GM03348 (cell line): ENCODE measurements at places on chromosomes 3 and 15.

DNA sequence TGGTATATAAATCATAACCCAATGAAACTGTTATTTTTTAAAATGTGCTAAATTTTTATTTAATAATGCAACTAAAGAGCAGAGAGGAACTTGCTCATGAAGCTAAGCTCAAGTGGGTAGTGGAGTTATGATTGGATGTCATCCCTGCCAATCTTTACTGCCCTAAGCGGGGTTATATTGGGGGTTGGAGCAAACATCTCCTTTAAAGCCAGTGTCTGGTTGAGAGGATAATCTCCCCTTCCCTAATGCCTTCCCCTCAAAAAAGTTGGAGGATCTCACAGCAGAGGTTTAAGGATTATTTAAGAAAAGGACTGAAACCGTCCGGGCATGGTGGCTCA, 32.1 kb upstream of the CLASP2 start:
- no peak for DNase-seq

GRCh38 chr15:89575656-89576416, 567 bp downstream of the TICRR start:
- DNase-seq = peak; percentile 27

DNA sequence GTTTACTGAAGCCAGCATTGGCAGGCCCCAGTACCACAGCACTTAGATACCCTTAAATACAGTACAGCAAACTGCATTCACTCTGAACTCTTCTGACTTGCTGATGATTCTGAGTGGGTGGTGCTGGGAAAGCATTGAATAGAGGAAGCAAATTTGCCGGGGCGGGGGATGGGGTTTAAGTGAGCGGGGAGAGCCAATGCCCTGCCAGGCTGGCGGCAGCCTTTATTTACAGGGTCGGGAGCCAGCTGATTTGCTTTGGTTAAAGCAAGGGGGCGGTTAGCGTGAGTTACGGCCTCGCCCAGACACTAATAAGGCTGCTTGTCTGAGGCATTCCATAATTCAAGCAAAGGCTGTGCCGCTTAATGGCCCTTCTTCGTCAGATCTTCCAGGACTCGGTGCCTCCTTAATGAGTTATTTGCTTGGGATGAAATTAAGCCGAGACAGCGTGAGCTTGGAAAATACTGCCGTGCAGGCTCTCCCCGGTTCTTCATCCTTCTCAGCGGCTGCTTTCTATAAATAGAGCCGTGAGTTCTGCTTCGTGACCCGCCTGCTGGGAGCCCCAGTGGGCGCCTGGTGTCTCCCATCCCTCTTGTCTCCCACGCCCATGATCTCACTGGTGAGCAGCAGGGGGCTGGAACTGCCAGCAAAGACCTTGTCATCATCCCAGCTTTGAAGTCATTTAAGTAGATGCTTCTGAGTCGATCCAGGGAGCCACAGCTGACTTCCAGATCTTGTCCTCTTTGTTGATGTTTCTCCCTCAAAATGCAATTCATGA, 25.8 kb downstream of the SPSB4 start:
- DNase-seq = peak; percentile 72

- DNase-seq = no peak
Observed at GRCh38 chr3:193946945-193947344, 189.0 kb upstream of the HES1 start.

DNA sequence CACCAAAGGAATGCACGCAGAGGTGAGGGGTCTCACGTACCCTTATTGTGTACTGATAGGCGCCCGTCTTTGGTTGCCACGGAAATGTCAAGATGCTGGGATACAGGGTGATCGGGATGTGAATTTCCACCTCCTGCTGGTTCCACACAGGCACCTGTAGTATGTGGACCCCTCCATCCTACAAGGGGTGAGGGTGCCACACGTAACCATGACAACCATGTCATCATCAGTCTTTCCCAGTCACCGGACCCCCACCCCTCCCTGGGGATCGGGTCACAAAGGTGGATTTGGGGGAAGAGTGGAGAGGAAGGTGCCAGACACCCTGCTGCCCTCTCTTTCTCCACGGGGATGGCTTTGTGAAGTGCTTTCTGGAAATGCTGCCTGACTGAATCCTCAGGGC, 44.7 kb downstream of the NUP210 start:
- DNase-seq = no peak
